ENCODE measurements at places on chromosomes 7 and 10. TPM values are rescaled to one million over a fixed set of nuclear protein-coding genes. Genes with fewer than 3 reads are reported as not detected.

The FGL2 gene
- 1.3 TPM for total RNA-seq

The NEUROG3 gene
- total RNA-seq, result not detected

The UNC5B gene
- total RNA-seq, result 1.6 TPM

The PLEKHA8 gene
- 9.7 TPM for total RNA-seq

The SEMA3C gene
- total RNA-seq, result 116 TPM

The FBXO24 gene
- 0.54 TPM for total RNA-seq

The MACC1 gene
- under 0.01 TPM for total RNA-seq

The CCDC7 gene
- total RNA-seq, result 4.3 TPM

The KIF11 gene
- 18.3 TPM for total RNA-seq

The CADPS2 gene
- total RNA-seq, result 0.54 TPM

The NKX2-3 gene
- total RNA-seq, result not detected

The NACAD gene
- total RNA-seq, result 0.56 TPM

The DRGX gene
- not detected for total RNA-seq

Data from IMR-90 (cell line).